ENCODE measurements at places on chromosomes 6 and 20. TPM values are rescaled to one million over a fixed set of nuclear protein-coding genes. Genes with fewer than 3 reads are reported as not detected.

GRCh38 chr20:61759286-61760065 lies 306.2 kb downstream of the TAF4 start:
- no peak for DNase-seq

The CAGE1 gene
- total RNA-seq = not detected

DNA sequence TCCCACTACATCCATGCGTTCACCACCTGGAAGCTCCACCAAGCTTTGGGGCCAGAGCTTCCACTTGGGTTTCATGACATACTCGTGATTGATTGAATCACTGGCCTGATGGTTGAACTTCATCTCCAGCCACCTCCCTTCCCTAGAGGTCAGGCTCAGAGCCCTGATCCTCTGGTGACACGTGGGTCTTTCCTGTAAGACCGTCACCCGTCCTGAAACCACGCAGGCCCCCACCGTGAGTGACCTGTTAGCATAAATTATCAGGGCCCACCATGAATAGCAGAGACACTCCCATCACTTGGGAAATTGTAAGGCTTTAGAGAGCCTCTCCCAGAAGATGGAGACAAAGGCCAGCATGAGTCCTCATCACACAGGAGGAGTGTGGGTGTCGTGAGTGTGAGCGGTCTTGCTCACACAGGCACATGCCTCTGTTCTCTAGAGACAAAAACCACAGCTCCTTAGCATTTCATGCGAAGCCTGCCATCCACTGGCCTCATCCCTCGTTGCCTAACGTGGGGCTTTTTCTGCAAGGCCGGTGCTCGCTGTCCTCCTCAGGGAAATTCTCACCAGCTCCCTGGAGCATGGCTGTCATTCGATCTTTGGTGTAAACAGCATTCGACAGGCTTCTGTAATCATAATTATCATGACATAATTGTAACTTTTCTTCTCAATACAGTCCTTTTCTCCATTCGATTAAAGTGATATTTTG lies 65.1 kb upstream of the DUSP22 start:
- DNase-seq = no peak

GRCh38 chr20:46987001-46987400 lies 92.4 kb downstream of the EYA2 start:
- no peak for DNase-seq

DNA sequence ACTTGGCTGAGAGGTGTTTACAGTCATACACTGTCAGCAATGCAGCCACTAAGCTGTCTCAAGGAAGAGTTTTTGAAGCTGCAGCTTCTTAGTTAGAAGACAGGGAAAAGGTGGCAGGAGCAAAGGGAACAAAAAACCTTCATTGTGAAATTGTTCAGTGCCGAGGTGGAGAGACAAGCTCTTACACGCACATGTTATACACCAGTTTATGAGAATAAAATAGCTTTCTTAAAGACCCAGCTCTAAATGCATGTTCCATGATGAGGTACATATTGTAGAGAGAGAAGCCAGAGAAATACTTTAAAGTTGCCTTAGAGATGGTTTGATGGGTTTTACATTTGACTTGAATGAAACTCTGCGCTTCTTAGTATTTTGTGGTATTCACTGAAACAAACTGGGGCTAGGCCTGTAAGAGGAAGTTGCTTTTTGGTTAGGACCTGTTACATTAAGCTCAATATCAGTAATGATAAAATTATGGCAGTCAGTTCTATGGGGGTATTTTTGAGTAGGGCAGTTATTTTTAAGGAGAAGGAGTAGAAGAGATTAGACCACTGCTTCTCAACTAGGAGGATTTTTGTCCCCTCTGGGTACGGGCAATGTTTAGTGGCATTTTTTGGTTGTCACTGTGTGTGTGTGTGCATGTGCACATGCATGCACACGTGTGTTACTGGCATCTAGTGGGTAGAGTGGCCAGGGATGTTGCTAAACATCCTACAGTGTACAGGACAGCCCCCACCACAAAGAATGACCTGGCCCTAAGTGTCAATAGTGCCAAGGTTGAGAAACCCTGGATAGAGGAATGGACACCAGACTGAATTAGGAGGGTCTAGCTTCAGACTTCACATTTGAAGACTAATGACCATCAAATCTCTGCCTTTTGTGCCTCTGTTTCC lies 9.8 kb downstream of the NEDD9 start:
- DNase-seq = no peak

DNA sequence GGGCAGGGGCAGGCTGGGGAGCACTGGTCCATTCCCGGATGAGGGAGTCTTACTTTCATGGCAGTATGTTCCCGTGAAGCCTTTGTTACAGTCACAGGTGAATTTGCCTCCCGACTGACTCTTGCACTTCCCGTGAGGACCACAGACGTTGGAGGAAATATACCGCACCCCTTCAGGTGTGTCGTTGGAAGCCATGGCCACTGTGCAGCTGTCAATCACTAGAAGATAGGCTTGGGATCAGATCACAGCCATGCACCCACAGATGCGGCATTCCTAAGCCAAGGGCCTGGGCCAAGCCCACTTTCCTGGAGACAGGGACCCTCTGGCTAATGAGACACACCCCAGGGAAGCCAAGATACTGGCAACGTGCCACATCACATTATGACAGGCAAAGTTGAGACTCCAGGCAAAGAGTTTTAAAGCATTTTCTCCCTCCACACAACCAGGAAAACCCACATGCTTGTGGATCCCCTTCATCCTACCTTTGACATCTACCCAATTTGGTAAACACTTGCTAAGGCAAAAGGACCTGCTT lies 26.8 kb downstream of the JAG1 start:
- no peak for DNase-seq

The TTK gene
- 0.25 TPM for total RNA-seq

GRCh38 chr6:137911675-137912191 lies 44.7 kb downstream of the TNFAIP3 start:
- no peak for DNase-seq

DNA sequence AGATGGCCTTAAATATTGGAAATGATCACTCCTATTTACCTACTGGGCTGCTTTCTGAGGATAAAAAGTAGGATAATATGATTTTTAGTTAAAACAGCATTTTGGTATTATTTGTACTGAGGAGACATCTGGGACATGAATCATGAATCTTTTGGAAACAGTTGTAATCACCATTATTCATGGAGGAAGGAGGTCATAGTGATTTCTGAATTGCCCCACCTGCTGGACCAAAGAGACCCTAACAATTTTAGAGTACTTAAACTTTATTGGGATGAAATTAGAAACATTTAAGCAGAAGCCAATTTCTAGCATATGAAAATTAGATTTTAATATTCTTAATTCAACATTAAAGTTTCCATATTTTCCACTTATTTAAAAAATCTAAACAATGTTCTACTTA lies 108.4 kb upstream of the SIM1 start:
- DNase-seq = no peak

DNA sequence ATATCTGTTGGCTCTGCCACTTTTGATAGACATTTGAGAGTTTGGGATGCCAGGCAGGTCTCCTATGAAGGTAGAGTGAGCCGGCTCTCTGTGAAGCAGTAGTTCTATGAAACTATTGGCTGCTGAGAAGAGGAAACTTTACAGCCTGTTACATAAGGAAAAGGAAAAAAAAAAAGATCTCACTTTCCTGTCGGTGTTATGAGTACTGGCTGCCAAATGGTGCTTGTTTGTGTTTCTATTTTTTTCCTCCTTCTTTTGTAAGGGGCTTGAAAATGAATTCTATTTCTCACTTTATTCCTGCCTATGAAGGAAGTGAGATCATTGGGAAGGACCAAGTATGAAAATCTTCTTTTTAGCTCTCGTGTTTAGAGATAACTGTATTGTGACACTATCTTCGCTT lies 73.1 kb upstream of the CLDN20 start:
- no peak for DNase-seq

The SNAI1 gene
- 0.69 TPM for total RNA-seq

GRCh38 chr6:170152124-170152926 lies 138.6 kb downstream of the DLL1 start:
- DNase-seq = peak; percentile 61

- no peak for DNase-seq
Observed at GRCh38 chr6:14466278-14466677, 348.7 kb downstream of the CD83 start.

DNA sequence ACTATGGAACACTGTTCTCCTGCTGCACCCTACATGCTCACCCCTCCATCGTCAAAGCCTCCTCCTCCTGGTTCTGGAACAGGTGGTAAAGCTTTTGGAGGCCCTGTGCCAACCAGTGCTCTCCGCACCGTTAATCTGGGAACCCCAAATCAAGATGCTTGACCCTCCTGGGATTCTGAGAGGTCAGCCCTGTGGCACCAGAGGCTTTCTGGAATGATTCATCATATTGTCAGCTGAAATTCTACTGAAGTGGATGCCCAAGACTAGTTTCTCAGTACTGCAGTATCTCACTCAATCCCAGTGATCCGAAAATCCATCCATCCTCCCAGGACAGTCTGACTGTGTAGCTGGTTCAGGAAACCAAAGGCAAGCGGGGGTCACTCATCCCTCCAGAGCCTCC lies 92.7 kb downstream of the TRERF1 start:
- no peak for DNase-seq

DNA sequence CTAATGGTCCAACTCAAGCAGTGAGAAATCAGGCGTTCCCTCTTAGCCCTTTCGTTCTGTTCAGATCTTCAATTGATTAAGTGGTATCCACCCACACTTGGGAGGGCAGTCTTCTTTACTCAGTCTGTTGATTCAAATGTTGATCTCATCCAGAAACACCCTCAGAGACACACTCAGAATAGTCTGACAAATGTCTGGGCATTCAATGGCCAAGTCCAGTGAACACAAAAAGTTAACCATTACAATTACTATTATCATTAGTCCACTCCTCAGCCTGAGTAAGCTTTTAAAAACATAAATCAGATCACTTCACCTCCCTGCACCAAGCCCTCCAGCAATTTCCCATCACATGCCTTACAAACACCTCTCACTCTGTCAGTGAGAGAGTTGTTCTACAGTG lies 423.2 kb downstream of the RFPL4B start:
- no peak for DNase-seq
